Activated naive CD8-positive, alpha-beta T cell treated with anti-CD3 and anti-CD28 coated beads for 36 hours (primary cell): ENCODE measurements at places on chromosomes 5 and 9.

- peak; percentile 28 for DNase-seq
Measured at GRCh38 chr9:79565245-79565644, 6.5 kb upstream of the TLE4 start.

DNA sequence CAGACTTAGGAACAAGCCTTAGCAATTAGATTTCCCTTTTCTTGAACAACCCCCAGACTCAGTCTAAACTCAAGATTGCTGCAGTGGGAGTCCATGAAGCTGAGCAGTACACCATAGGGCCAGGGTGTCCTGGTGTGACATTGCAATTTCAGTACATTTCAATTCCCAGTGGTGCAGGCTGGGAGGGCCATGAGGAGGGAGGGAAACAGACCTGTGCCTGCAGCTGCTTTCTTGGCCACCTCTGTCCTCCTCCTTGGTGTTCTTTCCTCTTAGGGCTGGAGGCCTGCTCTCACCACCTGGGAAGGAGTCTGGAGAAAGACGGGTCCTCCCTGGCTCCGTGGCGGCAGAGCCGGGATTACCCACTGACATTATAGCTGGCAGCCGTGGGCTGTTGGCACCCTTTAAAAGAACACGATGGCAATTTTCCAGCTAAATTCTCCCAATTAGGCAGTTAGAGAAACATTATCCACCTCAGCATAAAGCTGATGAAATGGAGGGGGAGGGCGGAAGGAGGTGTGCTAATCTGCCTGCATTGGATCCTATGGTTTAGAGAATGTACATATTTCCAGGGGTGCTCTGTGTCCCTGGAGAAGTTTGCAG, 186.4 kb downstream of the SLIT3 start:
- no peak for DNase-seq

GRCh38 chr5:94793113-94793815, 174.8 kb downstream of the SLF1 start:
- peak; percentile 14 for DNase-seq

- DNase-seq: peak; percentile 50
Measured at GRCh38 chr9:75185585-75186170, 97.4 kb downstream of the OSTF1 start.

DNA sequence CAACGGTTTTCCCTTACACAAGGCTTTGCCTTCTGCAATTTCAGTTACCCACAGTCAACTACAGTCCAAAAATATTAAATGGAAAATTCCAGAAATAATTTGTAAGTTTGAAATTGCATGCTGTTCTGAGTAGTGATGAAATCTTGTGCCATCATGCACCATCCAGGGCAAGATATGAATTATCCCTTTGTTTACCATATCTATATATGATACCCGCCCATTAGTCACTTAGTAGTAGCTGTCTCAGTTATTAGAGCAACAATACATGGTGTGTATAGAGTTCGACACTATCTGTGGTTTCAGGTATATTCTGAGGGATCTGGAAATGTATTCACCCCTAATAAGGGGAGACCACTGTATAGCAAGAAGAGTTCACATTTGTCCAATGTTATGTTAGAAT, 29.4 kb downstream of the ERBIN start:
- DNase-seq: no peak

DNA sequence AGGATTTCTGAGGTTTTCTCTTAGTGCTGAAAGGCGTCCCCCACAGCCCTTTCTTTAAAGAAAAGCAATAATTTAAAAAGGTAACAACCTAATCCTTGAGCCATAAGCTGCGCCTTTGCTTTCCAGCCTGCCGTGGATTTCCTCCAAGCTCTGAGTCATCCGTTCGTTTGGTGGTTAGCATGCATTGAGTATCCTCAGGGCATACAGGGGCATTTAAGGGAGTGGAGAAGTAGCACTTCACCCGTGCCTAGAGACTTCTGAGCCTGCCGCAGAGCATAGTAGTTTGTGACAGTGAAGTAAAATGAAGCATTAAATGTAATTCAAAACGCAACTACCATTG, 892 bp upstream of the TNC start:
- no peak for DNase-seq

DNA sequence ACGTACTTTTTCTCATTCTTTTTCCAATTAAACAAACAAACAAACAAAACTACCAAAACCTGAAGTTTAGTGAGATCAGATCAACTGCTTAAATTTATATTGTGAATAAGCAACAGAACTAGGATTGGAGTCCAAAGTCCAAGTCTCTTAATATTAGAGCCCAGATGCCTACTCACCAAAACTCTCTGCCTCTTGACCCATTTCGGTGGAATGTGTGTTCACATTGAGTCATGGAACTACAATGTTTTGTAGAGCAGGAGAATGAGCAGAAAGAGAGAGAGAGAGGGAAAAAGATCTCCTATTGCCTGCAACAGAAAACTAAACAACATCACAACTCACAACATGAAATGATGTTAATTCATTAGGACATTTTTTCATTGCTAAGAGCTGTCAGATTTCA, 751.1 kb downstream of the TLR4 start:
- DNase-seq: no peak

DNA sequence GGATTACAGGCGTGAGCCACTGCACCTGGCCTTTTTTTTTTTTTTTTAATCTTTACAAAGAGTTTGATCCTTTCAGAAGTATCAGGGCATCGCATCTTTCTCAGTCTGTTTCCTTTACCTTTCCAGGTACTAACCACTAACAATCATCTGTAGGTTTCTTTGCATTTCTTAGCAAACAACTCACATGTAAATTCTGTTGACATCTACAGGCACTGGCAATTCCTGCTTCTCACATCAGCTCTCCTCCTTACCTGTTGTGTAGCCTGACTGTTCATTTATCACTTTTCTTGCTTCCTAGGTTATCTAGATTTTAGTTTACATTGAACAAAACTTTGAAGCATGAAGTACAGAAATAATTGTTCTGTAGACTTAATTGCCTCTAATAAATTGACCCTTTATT, 27.5 kb upstream of the VPS13A start:
- no peak for DNase-seq

DNA sequence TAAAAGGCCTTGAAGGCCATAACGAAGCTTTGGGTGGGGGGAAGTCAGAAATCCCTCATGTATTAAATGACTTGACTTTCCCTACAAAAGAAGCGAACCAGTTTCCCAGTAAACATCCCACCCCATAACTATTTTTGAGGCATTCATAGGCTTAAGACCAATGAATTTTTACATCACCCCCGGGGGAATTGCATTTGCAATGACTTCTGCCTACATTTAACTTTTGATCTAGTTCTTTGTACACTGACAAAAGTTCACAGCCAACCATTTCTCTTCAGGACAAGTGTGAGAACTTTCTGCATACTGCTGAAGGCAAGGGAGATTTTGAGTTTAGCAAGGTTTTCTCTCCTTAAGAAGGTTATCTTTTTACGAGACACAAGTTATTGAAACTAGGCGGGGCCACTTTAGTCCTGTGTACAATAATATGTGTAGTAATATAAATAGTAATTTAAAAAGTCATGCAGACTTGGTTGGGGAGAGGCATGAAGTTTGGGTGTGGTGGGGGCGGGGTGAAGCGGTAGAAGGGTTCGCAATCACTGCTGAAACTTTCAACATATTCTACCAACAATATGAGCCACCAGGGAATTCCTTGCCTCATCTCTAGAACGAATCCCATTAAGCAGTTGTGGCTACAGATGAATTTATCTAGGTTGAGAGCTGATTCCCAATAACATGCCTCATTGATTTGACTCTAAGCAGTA, 2.5 kb downstream of the TJP2 start:
- no peak for DNase-seq

- no peak for DNase-seq
Measured at GRCh38 chr5:9622971-9623421, 7.2 kb downstream of the TAS2R1 start.

GRCh38 chr9:14693251-14693861, at the start of gene ZDHHC21:
Gene ZDHHC21, minus strand, starts transcription at chr9:14693432. Its CDS starts 19,092 bp downstream, at chr9:14674340.
- DNase-seq: peak; percentile 74

DNA sequence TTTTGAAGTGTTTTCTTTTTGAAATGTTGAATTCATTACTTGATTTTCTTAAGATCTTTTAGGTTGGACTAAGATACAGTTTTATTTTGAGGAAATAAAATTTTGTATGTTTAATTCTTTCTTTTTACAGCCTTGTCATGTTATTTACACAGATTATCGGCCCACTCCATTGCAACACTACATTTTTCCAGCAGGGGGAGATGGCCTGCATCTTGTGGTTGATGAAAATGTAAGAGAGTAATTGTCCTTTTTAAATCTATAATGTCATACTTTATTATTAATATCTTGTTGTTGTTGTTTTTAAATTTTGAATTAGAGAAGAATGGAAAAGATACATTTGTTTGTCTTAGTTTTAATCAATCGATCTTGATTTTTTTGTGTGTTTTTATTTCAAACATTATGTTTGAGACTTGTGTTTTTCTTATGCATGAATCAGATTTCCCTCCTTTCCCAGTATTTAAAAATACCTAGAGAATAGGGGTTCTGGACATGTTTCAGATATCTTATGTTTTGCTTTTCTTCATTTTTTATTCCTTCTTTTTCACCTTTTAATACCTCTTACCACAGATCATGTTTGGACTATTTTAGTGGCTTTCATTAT, 36.7 kb downstream of the MTREX start:
- peak; percentile 34 for DNase-seq

GRCh38 chr5:115599924-115600323, 2.4 kb downstream of the TICAM2 start:
- DNase-seq: no peak

GRCh38 chr5:177526791-177527190, 10.0 kb upstream of the DDX41 start:
- no peak for DNase-seq

GRCh38 chr9:14542071-14542470, 151.2 kb downstream of the ZDHHC21 start:
- no peak for DNase-seq

DNA sequence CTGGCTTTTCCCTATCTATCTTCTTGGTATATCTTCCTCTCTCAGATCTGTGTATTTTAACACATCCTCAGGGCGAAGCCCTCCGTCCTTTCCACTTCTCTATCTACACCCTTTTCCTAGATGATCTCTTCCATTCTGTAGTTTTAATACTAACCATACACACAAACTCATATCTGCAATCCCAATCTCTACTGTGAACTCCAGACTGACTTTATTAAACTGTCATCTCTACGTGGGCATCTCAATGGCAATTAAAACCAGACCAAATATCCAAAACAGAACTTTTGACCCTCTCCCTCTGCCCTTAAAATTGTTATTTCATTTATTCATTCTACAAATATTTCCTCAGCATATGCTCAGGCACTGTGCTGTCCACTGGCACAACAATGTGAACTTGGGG, 7.1 kb downstream of the FNIP1 start:
- no peak for DNase-seq

GRCh38 chr5:25763781-25764180, 1119.0 kb upstream of the CDH10 start:
- DNase-seq: no peak

GRCh38 chr9:124884376-124884775, 22.4 kb downstream of the ARPC5L start:
- DNase-seq: no peak

DNA sequence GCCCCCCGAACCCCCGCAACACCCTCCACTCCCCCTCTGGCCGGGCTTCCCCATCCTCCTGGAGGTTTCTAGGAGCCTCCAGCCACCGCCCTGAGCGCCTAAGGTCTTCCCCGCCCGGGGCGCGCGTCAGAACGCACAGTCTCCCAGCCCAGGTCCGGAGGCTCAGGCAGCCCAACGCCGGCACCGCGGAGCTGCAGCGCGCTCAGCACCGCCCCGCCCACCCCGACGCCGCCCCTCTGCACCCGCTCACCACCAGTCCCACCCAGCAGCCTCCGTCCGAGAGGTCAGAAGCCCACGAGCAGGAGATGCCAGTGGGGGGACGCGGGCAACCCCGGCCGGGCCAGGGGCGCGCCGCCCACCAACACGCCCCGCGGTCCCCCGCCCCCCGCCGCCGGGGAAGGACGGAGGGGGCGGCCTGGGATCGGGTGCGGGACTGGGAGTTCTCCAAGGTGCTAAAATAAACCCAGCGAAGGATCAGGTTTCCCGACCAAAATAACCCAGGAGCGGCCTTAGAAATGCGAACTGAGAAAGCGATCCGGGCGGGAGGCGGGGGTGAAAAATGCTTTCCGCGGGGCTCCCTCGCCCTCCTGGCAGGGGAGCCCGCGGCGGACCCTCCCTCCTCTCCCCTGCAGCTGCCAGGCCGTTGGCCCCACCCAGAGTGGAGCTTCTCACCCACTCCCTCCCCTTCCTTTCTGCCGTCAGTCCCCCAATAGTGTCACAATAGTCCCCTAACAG, 6.5 kb upstream of the FAM78A start:
- no peak for DNase-seq

- no peak for DNase-seq
Measured at GRCh38 chr5:66849803-66850202, 253.6 kb downstream of the MAST4 start.

GRCh38 chr5:180779985-180780610, 22.5 kb downstream of the MGAT1 start:
- no peak for DNase-seq

- no peak for DNase-seq
Measured at GRCh38 chr9:4324513-4324912, 24.6 kb upstream of the GLIS3 start.

DNA sequence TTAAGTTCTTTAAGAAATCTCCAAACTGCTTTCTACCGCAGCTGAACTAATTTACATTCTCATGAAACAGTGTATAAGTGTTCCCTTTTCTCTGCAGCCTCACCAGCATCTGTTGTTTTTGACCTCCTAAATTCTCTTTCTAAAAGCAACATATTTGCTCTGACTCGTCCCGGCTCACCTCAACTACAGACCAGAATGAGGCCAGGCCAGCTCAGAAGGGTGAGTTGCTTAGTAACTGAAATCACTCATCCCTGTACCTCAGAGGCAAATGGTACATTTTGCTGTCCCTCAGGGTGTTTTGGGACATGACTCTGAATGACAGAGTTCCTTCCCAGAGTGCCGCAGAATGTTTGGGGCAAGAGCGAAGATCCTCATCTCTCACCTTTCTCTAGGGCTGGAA, 127.5 kb downstream of the FRMD3 start:
- no peak for DNase-seq
